HFFc6 (cell line): ENCODE measurements at places on chromosomes 3 and 15.
A peak's percentile ranks its signal among the peaks of the same experiment; 100 is the strongest.

- DNase-seq: no peak
Observed at GRCh38 chr3:19645093-19645492, 288.9 kb downstream of the EFHB start.

DNA sequence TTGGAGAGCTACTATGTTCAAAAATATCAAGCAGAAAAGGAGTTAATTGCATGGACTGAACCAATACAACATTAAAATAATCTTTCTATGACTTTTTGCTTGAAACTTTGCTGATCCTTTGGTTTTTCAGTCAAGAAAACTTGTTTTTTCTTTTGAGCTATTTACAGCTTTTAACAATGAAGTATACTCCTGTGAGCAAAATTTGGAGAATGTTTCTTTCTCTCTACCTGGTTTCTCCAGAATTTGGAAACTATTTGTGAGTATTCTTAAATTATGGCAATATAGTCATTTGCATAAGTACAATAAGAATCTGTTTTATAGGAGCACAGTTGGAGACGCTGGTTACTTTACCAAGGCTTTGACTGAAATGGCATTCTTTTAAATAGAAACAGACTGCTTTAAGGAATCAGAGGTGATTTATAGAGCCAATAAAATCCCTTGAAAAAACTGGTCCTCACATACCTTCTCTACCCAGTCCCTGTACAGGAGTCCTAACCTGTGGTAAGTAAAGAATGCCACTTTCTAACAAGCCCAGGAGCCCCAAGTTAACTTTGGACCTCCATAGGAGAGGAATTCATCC, 127.4 kb downstream of the PLCH1 start:
- no peak for DNase-seq

- no peak for DNase-seq
Observed at GRCh38 chr3:138456961-138457862, 22.8 kb downstream of the ESYT3 start.

DNA sequence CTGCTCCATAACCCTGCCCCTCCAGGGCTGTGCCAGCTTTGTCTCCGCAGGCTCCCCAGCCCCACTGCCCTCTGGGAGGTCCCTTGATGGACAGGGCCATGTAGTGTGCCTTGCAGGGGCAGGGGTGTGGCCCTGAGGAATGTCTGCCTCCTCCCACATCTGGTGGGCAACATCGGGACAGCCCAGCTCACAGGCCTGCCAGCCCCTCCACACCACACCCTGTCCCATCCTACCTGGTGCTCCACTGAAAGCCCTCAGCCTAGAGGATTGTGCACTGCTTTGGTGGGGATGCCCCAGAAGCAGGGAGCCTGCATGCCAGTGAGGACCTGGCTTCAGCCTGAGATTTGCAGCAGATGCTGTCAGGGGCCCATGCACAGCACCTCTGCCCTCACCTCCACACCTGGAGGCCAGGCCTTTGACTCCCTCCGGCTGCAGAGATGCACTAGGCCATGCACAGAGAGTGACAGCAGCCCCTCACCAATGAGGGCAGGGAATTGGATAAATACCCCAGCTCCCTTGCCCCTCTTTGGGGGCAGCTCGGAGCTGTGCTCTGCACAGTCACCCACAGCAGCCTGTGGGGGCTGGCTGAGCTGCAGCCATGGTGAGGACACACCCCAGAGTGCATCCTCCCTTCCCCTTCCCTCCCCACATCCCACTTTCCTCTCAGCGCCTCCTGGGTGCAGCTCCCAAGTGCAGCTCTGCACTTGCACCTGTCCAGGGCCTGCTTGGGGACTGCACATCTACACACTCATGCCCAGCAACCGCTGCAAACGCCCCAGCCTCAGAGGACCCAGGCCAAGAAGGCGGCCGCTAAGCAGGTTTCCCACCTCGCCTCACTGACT, 2.7 kb downstream of the C3orf22 start:
- no peak for DNase-seq

GRCh38 chr15:91627473-91628278, 225.8 kb upstream of the SLCO3A1 start:
- no peak for DNase-seq

DNA sequence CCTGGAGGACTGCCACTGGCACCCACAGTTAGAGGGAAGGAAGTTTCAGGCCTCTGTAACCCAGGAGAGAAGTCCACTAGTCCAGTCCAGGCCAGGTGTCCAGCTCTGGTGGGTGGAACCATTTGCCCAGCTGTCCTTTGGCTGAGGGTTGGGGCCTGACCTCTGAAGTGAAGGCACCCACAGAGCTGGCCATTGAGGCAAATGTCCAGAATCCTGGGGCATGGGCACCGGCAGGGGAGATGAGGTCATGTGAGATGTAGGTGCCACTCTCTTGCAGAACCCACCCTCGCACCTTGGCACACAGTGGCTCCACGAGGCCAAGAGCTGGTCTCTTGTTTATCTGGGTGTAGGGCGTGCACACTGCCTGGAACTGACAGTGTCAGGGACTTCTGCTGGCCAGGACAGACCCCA, 162.8 kb downstream of the SMAD6 start:
- no peak for DNase-seq

DNA sequence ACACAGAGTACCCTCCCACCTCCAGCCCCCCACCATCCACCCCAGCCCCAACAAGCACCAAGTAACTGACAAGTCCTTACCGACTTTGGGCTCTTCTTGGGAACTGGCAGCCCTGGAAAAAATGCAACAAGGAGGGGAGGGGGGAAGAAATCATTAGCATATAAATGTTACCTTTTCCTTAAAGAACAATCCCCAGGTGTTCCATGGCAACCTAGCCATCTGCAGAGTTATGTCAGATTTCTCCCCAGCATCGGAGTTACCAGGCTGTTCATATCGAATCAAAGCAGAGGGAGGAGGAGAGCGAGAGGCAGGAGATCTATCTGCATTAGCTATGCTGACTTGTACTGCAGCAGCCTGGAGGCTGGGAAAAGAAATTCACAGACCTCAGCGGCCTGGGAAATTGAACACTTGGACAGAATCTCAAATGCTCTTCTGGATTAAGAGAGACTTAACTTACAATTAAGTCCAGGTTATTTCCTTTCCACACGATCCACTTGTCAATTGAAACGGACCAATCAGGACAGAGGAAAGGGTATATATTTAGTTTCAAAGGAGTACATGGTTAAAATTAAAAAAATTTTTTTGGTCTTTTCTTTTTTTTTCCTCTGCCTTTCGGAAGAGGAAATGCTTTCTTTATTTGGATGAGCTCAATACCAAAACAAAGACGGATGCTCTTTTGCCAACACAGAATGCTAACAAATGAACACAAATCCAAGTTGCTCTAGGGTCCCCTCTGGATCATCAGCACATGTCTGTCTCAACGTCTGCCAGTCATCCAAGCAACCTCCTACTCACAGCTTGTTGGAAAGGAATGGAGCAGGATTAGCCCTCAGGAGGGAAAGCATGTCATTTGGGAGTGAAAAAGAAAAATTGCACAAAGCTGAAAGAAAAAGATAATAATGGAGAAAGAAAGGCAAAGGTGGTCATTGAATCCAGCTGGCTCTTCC, 637.1 kb downstream of the MAGI1 start:
- DNase-seq: no peak

DNA sequence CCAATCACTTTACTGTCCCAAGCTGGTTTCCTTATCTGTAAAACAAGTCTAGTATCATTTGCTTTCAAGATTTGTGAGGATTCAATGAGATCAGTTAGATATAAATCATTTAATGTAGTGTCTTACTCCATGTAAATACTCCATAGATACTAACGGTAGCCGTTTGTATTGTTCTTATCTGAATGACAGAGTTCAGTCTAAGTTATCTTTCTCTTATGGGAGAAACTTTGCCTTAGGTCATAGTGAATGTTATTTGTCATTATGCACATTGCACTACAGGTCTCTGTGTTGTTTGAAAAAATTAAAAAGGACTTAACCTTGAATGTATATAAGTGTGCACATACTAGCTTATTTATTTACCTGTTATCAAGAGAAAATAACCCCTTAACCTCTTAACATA, 44.7 kb downstream of the MBNL1 start:
- DNase-seq: no peak

GRCh38 chr3:164417955-164418354, 660.3 kb downstream of the SI start:
- no peak for DNase-seq

- no peak for DNase-seq
Observed at GRCh38 chr3:41175365-41175764, 23.9 kb upstream of the CTNNB1 start.

GRCh38 chr3:16888785-16889607, 4.2 kb downstream of the PLCL2 start:
- DNase-seq: no peak

DNA sequence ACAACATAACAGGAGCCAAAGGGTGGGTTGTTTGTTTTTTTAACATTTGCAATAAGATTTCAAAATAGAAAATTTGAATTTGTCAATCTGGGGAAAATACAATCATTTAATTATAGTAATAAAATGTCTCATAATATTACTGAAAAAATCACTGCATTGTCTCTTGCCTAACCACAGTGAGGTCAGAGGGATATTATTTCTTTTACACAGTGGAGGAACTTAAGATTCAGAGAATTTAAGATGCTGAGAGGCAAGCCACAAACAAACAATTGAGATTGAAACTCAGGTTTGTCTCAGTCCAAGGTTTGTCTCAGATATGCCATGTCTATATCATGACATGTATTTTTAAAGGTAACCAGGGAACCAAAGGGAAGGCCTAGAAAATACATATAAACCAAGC, 428.7 kb downstream of the FOXP1 start:
- no peak for DNase-seq

DNA sequence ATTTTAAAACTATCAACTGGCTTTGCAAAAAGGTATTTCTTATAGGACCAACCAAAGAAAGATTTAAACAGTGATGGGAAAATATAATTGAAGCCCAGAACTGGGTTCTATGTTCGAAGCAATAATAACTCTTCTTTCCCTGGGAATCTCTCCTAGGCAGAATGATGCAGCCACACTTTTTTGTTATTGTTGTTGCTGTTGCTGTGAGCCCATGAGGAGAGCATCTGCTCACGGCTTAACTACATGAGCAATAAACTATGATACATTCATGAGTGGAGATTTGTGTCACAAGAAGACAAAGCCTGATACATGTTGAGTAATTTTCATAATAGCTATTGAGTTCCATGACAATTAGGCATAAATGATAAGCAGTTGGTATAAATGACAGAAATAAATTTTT, 80.5 kb downstream of the CRTC3 start:
- DNase-seq: peak; percentile 73

- no peak for DNase-seq
Observed at GRCh38 chr3:154602241-154602640, 172.3 kb upstream of the GPR149 start.

DNA sequence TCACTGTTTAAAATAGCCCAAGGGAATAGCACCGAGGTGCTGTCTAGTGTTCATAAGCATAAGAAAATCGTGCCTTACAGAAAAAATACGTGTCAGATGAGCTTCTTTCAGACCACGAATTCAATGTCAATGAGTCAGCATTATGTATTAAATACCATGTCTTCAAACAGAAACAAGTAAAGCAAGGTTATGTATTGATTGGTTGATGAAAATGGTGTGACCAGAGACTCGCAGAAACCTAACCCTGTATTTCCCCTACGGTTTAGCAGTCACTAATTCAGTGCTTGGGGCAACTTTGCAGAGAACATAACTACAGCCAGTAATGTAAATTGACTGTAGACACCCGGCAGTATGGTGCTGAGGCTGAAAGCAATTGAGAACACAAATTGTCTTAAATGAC, 307.7 kb downstream of the IL5RA start:
- no peak for DNase-seq

GRCh38 chr3:7382293-7383010, 521.5 kb downstream of the GRM7 start:
- no peak for DNase-seq

- peak; percentile 80 for DNase-seq
Observed at GRCh38 chr15:71079208-71080044, 35.8 kb upstream of the THSD4 start.

DNA sequence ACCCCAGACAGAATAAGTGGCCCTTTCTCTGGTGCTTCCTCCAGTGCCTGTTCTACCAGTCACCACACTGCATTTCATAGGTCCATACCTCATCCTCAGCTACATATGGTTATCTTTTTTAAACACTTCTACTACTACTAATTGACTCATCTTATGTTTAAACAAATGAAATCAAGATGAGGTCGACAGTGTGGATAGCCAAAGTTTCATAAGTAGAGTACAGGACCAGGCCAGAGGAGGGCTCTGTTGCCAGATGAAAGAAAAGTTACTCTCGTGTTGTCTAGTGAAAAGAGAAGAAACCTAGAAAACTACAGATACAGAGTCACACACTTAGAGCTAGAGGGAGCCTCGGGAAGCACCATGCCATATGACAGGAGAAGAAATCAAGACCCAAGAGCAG, 296.1 kb downstream of the VPS13C start:
- no peak for DNase-seq
